ENCODE measurements at places on chromosomes 1 and 21. TPM values are rescaled to one million over a fixed set of nuclear protein-coding genes. Genes with fewer than 3 reads are reported as not detected.

The ANGPTL1 gene
- total RNA-seq, result not detected

The CD244 gene
- not detected for total RNA-seq

The SERBP1 gene
- 154 TPM for total RNA-seq

The CFAP74 gene
- total RNA-seq, result not detected

The HOOK1 gene
- 16.7 TPM for total RNA-seq

The NPR1 gene
- total RNA-seq, result not detected

The S100A2 gene
- total RNA-seq, result 0.87 TPM

The KLF17 gene
- total RNA-seq, result not detected

The FNDC10 gene
- 2.9 TPM for total RNA-seq

The SYT11 gene
- 17.7 TPM for total RNA-seq

The GPR37L1 gene
- total RNA-seq, result not detected

The LCE3E gene
- not detected for total RNA-seq

The ALG14 gene
- 3.2 TPM for total RNA-seq

The SPRR4 gene
- total RNA-seq, result not detected

The C4BPB gene
- total RNA-seq, result not detected

The MEAF6 gene
- total RNA-seq, result 98.2 TPM

The RUNX3 gene
- total RNA-seq, result 105 TPM

The ASPM gene
- 0.30 TPM for total RNA-seq

The SLC30A10 gene
- total RNA-seq, result not detected
